ENCODE measurements at places on chromosomes 7 and 10. TPM values are rescaled to one million over a fixed set of nuclear protein-coding genes. Genes with fewer than 3 reads are reported as not detected.
A peak's percentile ranks its signal among the peaks of the same experiment; 100 is the strongest.

DYDC1 gene
- total RNA-seq = not detected

BTBD16 gene
- total RNA-seq = not detected

STEAP1 gene
- total RNA-seq = 1.1 TPM

DNA sequence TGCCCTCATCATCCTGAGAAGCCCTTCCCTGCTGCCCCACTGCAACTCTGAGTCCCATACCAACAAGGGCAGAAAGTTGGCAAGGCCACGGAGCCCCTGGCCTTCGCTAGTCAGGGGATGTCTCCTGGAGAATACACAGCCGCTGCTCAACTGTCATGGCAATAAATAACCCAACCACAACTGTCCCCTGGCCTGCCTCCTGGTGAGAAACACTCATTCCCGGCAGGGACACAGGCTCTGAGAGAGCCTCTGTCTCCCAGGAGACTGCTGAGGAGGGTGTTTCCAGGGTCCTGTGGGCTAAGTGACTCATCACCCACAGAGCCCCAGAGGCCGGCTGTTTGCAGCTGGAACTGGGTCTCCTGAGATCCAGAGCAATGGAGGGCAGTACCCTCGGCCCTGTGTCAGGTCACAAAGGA is 354.1 kb downstream of the TNS3 start:
- no peak overlapping the region for H3K4me3 ChIP-seq
- no peak overlapping the region for H3K27ac ChIP-seq
- no peaks in the 10 kb centered on the region for H3K27me3 ChIP-seq
- peak; percentile 43 for DNase-seq
- no peaks in the 10 kb centered on the region for H3K36me3 ChIP-seq
- no peaks in the 10 kb centered on the region for H3K4me1 ChIP-seq

DNA sequence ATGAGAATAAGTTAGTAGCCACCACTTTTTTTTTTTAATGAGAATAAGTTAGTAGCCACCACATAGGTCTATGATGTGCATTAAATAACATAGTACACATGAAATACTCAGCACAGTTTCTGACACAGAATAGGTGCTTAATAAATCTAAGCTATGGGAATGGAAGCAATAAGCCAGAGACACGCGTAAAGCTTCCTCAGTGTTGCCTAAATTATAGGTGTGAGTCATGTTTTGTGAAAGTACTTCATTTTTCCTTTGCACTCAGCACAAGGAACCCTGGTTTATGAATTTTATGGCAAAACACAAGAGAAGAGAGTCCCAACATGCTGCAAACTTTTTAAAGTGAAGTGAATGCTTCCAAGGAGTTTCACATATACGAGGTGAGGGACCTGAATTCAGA is 267.4 kb downstream of the RNLS start:
- peaks cover 7% of the 10 kb centered on the region for H3K4me1 ChIP-seq
- peaks cover 4% of the 10 kb centered on the region for H3K27me3 ChIP-seq
- H3K27ac ChIP-seq = no peak overlapping the region
- DNase-seq = no peak
- H3K36me3 ChIP-seq = peaks cover 12% of the 10 kb centered on the region

DNA sequence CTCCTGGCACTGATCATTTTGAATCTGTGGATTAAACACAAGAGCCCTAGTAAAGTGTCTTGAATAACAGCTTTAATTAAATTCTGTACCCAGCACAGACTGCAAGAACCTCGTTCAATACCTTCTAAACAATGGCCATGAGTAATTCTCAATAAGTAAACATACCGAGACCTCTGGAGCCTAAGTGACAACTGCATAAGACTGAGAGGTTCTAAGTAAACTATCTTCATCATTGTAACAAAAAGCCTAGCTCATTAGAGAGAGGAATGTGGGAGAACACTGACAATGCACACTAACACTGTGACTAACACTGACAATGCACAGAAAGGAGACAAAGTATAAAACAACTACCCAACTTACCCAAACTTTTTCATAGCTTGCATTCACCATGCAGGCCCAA is 117.4 kb downstream of the ELAPOR2 start:
- DNase-seq = no peak
- peaks cover 5% of the 10 kb centered on the region for H3K27me3 ChIP-seq
- no peaks in the 10 kb centered on the region for H3K36me3 ChIP-seq
- no peaks in the 10 kb centered on the region for H3K4me1 ChIP-seq
- H3K4me3 ChIP-seq = no peak overlapping the region

GRCh38 chr7:69864822-69865221 is 266.5 kb downstream of the AUTS2 start:
- H3K36me3 ChIP-seq = no peaks in the 10 kb centered on the region
- no peak overlapping the region for H3K27ac ChIP-seq
- H3K27me3 ChIP-seq = no peaks in the 10 kb centered on the region
- H3K4me1 ChIP-seq = no peaks in the 10 kb centered on the region

- peaks cover 3% of the 10 kb centered on the region for H3K27me3 ChIP-seq
- no peaks in the 10 kb centered on the region for H3K36me3 ChIP-seq
- no peak overlapping the region for H3K27ac ChIP-seq
- H3K4me3 ChIP-seq = no peak overlapping the region
Measured at GRCh38 chr7:32381024-32381601, 109.1 kb downstream of the LSM5 start.

- H3K27ac ChIP-seq = no peak overlapping the region
- H3K36me3 ChIP-seq = no peaks in the 10 kb centered on the region
- H3K4me3 ChIP-seq = no peak overlapping the region
- peaks cover 3% of the 10 kb centered on the region for H3K4me1 ChIP-seq
- peaks cover 52% of the 10 kb centered on the region for H3K27me3 ChIP-seq
- no peak for DNase-seq
Measured at GRCh38 chr10:110679486-110680272, 35.5 kb downstream of the RBM20 start.
